ENCODE measurements at places on chromosomes 12 and 14.

DNA sequence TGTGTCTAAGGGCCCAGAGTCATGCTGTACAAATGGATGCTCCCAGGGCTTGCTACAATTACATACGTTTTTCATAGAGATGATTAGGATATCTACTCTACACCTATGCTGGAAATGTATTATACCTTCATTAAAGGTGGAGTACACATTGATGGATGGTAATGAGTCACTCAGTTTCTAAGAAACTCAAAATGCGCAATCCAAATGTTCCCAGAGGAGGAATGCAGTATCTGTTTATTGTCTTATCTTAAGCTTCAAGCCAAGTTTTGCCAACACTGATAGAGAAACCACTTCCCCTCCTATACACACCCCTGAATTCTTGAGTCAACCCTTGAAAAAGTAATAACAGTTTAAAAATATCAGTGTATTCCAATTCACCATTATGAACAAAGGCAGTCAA, 266.6 kb upstream of the FAR2 start:
- no peak for DNase-seq

GRCh38 chr12:119704065-119704747, 36.3 kb downstream of the PRKAB1 start:
- no peak for DNase-seq

DNA sequence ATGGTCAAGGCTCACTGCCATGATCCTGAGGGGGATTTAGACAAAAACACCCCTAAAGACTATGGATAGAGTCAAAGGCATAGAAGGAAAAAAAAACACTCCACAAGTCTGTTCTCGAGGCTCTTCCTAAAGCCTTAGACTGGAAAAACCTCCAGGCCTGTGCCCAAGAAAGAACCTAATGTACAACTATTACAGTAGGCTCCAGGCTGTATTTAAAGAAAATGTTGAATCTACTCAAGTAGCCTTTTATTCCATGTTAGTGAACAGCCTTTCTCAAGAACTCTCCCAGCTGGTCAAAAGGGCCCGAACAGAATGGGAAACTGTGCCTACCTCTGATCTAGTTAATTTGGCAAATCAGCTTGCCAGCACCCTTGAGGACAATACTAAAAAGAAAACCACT, 28.3 kb downstream of the GNPTAB start:
- DNase-seq = no peak

- no peak for DNase-seq
These were observed 33.7 kb downstream of the ITPK1 start for GRCh38 chr14:93081876-93082570.

- DNase-seq = no peak
These were observed 67.2 kb upstream of the DIO2 start for GRCh38 chr14:80278293-80279023.

DNA sequence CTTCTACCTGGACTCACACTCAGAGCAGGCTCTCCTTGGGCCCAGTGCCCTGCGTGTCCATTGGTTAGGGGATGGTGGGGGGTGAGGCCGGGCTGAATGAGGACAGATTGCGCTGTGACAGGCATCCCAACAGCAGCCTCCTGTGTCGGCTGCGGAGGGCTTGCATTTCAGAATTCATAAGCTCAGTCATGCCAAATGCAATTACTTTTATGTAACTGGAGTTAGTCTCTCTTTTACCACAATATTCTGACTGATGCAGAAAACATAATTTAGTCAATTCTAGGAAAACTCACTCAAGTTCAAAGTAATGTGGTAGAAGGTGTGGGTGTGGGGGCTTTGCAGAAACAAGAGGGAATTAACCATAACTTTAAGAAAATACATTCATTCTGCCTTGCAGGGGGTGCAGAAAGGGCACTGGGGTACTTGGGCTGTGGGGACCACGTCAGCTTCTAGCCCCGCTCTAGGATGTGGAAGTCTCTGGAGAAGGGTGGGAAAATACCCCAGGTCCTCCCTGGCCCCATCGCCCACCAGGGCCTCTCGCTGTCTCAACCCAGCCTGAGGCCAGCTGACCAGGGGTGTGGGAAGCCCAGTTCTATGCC, 257.7 kb downstream of the ADGRD1 start:
- no peak for DNase-seq

GRCh38 chr12:94609917-94610443, 40.4 kb downstream of the TMCC3 start:
- no peak for DNase-seq

GRCh38 chr14:23119363-23120327, 590 bp upstream of the CEBPE start:
- DNase-seq = peak; percentile 22

- peak; percentile 69 for DNase-seq
These were observed 117.9 kb upstream of the TMPO start for GRCh38 chr12:98397323-98398105.

DNA sequence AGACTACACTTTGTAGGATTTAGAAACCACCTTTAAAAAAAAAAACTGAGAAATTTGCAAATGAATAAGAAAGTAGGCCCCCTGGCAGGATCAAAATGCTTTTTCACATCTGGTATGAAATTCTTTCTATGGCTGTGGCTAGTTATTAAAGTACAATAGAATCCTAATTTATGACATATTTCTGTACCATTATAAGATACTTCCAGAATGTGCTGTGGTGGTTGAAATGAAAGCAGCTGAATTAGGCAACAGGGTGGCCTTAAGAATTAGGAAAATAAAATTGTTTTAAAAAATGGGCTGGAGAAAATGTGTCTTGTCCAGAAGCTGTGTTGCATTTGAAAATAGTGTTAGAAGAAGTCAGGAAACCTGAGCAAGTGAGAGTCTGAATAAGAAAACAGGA, 85.9 kb upstream of the PDE3A start:
- DNase-seq = no peak

All from activated T-helper 1 cell treated with Interleukin-2 at 50 U/mL for 16 hours (primary cell).